Stomach (tissue), 19 donors: ENCODE measurements at places on chromosomes 5 and 9. TPM values are rescaled to one million over a fixed set of nuclear protein-coding genes. Genes with fewer than 3 reads are reported as not detected.

TICAM2 gene
- total RNA-seq = 2.4 TPM

- no peak for DNase-seq
Measured at GRCh38 chr5:133534566-133534965, 77.8 kb downstream of the FSTL4 start.

CDKN2B gene
- 0.58 TPM for total RNA-seq

DNA sequence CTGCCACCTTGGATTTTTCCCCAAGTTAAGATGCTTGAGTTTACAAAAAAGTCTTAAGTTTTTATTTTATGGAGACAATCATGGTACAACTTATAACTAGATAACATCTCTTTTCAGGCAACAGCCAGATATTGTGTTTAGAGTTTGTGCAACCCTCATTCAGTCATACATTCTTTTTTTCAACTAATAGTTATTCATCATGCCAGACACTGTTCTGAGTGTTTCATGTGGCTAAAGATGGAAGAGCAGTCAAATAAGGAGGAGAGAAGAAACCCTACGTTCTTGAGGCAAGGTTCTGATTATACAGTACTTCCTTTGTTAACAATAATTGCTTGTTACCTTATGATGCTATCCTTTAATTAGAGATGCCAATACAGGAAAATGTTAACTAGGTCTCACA is 42.1 kb upstream of the ZNF462 start:
- no peak for DNase-seq

DNA sequence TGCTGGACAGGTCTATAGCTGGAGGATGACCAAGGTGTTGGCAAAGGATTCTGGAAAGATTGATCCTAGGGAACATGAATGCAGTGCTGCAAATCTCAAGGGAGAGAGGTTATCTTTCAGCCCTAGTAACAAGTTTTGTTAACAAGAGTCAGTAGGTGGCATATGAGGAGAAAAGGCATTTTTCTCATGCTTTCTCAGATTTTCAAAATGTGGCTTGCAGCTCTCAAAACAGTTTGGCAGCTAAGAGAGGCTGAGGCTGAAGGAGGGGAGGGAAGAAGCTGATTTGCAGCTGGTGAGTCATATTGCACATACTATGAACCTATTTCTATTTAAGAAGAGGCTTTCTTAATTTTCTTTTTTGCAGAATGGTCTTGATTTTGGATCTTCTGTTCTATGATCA is 64.3 kb upstream of the PCA3 start:
- no peak for DNase-seq

DNA sequence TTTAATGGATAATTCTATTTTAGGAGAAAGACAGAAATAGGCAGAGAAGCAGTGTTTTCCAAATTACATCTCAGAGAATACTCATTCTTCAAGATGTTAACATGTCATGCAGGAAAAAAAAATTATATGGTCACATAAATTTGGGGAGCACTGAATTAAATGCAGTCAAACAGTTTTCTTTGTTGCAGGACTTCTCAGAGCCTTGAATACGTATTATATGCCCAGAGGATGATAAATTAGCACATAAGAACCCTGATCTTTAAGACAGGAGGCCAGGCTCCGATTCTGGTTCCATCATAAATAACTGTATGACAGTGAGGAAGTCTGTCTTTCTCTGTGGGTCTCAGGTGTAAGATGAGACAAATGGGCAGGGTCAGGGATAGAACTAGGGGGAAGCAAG is 41.4 kb downstream of the FAT2 start:
- no peak for DNase-seq

- DNase-seq = no peak
Measured at GRCh38 chr9:127102176-127102575, 20.3 kb downstream of the ANGPTL2 start.

NUTM2G gene
- not detected for total RNA-seq

GRCh38 chr5:95746722-95747679 is 15.9 kb downstream of the RHOBTB3 start:
- DNase-seq = no peak

DNA sequence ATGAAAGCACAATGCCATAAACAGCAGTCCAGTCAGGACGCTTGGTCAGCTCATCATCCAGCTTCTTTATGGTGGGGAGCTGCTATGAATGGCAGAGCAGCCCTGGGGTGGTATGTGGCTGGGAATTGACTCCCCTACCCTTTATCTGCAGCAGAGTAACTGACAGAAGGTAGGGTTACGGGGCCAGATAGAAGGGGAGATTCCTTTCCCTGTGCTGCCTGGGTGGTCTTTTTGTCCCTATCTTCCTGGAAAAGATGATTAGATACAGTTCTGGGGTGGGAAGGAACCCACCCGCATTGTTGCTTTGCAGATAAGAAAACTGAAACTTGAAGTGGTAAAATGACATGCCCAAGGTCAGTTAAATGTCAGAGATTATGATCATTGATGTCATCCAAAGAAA is 405.5 kb downstream of the ARHGEF28 start:
- DNase-seq = no peak

DNA sequence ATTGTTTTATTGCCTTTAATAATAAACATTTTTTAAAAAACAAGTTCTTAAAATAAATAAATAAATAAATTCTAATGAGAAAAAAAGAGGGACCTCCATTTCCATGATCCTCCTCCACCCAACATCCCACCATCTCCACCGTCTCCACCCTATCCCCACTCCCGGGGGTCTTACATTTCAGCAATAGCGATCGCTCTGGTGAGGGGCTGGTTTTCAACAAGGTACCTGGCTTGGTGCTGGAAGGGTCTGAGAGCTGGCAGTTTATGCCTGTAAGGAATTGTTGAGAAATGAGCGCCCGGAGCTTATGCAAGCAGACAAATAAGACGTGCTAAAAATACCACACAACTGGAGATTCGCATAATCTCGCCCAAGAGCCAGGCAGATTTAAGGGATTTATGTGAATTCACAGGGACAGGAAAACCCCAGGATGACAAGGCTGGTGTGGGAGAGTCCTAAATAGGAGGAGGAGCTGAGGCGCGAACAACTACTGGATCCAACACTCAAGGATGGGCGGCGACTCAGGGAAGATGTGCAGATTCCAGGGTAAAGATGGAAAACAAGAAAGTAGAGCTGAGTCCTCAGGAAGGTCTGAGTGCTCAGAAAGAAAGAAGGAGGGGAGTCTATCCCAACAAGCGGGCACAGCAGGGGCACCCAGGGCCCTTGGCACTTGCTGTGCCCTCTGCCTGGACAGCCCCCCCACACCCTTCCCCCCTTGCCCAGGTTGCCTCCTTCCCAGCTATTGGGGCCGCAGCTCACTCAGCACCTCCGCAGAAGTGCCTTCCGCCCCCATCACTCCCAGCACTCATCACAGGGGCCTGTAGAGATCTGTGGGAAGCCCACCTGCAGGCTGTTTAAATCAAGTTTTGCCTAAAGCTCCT is 27.0 kb downstream of the TRIM14 start:
- DNase-seq = no peak
